ENCODE measurements at places on chromosomes 5 and 9.

DNA sequence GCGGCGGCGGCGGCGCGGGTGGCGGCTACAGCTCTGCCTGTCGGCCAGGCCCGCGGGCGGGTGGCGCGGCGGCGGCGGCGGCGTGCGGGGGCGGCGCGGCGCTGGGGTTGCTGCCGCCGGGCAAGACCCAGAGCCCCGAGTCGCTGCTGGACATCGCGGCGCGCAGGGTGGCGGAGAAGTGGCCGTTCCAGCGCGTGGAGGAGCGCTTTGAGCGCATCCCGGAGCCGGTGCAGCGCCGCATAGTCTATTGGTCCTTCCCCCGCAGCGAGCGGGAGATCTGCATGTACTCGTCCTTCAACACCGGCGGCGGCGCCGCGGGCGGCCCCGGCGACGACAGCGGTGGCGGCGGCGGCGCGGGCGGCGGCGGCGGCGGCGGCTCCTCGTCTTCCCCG, 296 bp downstream of the ZSWIM6 start:
- no peak for DNase-seq

GRCh38 chr5:168713051-168713450, 133.9 kb upstream of the PANK3 start:
- DNase-seq: no peak

- no peak for DNase-seq
Measured at GRCh38 chr9:70069704-70070103, 26.1 kb downstream of the MAMDC2 start.

GRCh38 chr9:121445986-121446385, 53.7 kb downstream of the GGTA1 start:
- no peak for DNase-seq

DNA sequence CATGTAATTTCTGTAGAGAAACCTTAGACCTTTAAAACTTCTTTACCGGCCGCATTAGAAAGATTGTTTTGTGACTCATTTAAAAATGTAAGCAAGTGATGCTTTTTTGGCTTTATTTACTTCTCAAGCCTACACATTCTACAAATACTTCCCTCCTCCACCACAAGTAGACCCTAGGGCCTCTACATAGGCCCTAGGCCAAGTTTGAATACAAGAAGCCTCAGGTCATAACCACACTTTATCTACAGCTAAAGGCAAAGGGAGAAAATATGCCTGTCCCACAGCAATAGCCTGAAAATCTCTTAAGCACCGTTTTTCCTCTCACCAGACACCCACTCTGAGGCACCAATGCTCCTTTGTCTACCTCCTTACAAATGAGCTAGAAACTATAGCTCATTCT, 53.9 kb downstream of the CSNK1A1 start:
- peak; percentile 92 for DNase-seq

GRCh38 chr9:87108661-87109060, 161.4 kb upstream of the GAS1 start:
- no peak for DNase-seq

GRCh38 chr5:141992349-141992963, 20.4 kb downstream of the GNPDA1 start:
- DNase-seq: peak; percentile 70

- peak; percentile 88 for DNase-seq
Measured at GRCh38 chr5:147534172-147534951, 24.5 kb upstream of the DPYSL3 start.

GRCh38 chr5:151406322-151406947, 41.0 kb upstream of the SLC36A1 start:
- no peak for DNase-seq

DNA sequence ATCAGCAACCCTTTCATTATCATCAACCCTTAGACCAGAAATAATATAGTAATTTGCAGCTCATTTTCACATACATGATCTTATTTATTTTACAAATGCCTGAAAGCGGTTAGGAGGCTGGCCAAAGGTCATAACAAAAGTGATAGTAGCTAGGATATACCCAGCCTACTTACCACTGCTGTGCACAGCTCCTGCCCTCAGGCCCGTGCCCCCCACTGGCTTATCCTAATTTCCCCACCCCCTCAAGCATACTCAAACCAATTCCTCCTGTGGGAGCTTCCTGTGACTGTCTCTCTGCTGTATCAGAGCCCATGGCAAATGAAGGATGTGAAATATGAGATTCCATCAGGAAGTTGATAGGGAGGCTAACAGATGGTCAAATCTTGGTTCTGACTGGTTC, 14.8 kb downstream of the FAM219A start:
- no peak for DNase-seq

GRCh38 chr9:132973713-132974112, 4.8 kb upstream of the GFI1B start:
- peak; percentile 13 for DNase-seq

GRCh38 chr5:6574537-6575245, 58.2 kb downstream of the NSUN2 start:
- no peak for DNase-seq

GRCh38 chr9:134346151-134346550, 19.9 kb downstream of the RXRA start:
- no peak for DNase-seq

DNA sequence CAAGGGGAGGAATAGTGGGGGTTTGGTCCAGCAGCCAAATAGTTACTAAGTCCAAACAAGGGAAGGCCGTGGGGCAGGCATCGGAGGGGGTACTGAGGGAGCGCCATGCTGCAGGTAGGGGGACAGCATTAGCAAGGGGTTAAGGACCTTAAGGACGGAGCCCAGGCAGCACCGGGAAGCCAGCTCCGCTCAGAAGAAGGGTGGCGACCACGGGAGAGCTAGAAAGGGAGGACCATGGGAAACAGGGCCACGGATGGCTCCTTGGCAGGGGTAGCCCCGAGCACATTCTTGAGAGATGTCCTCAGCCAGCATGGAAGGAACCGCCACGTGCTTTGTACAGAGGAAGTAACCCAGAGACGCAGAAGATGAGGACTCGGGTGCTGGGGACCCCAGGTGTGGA, 76.2 kb upstream of the STXBP1 start:
- DNase-seq: peak; percentile 59

DNA sequence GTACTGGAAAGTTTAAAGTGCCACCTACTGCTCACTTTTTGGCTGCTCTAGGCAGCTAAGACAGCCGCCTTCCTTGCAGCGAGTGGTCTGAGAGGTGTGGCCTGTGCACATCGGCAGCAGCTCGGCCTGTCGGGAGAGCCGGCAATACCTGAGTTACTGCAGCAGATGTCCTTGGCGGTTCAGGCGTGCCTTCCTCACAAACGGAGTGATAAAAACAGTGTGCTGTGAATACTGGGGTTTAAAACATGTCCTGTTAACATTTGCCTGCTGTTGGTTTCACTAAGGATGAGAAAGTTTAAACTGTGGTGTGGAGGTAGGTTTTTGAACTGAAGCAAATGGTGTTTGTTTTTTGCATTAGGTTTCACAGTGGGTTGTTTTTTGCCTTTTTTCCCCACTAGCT, 12.9 kb downstream of the TRAF2 start:
- DNase-seq: no peak

DNA sequence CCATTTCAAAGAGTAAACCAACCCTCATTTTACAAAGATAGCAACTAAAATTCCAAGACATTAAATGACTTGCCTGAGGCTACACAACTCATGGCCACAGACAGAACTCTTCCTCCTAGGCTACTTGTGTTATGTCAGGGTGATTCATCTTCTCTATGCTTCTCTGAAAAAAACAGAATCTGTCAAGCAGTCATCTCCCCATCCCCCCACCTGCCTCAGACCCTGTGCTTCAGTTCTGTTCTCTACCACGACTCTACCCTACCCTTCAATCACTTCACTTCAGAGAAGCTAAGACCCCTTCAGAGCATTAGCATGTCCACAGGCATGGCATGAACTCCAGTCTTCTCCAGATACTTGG, 277.7 kb upstream of the PTGER4 start:
- no peak for DNase-seq

- no peak for DNase-seq
Measured at GRCh38 chr9:69211424-69212036, 37.5 kb downstream of the TJP2 start.

DNA sequence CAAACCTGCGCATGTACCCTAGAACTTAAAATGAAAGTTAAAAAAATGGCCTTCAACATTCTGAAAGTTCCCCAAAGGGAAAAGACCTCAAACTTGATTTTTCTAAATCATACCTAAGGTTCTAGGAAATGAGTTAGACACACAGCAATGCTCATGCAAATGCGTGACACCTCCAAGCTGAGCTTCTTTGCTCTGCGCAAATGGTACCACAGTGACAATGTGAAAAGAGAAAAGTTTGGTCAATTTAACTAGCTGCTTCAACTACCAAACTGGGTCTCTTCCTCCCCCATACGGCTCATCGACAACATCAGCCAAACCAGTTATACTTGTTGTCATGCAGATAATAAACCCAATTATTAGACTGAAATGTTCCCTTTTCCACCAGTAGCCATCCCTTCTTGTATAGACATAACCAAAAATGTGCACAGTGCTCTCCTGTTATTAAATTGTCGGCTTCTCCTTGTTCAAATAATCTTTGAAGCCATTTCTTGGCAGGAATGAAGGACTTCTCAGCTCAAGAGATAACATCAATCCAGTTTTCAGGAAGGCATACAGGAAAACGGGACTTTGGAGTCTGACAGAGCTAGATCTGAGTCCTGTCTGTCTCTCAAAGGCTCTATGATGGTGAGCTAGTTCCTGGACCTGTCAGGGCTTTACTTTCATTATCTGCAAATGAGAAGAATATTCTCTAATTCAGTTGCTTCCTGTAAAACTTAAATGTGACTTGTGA, 185.6 kb upstream of the NR3C1 start:
- no peak for DNase-seq

- no peak for DNase-seq
Measured at GRCh38 chr5:87048156-87048555, 219.5 kb upstream of the RASA1 start.

DNA sequence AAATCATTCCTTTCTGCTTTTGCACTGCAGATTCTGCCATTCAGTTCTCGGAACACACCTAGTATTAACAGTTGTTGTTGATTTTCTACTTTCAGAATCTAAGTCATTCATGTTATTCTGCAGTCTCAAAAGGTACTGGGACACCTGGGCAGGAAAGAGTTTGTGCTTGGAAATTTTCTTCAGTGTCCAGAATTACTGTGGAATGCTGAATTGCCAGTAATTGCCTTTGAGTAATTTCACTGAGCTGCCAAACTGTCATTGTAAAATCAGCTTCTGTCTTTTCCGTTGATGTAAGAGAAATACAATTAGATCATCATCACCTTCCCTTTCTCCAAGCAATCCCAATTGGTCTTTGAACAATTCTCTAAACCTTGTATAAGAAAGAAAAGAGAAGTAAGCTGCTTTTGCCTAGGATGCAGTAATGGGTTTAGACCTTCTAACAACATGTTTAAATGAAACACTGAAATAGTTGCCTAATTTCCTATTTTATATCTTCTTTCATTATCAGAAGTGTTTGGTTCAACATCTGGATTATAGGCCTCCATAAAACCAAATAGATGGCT, 75.7 kb upstream of the TGFBR1 start:
- no peak for DNase-seq

GRCh38 chr9:135295551-135296300, 183.9 kb upstream of the PPP1R26 start:
- no peak for DNase-seq

GRCh38 chr9:15374310-15374709, 48.4 kb upstream of the SNAPC3 start:
- no peak for DNase-seq

GRCh38 chr9:20244271-20244670, 378.0 kb downstream of the MLLT3 start:
- DNase-seq: no peak

GRCh38 chr5:20266066-20266465, 278.1 kb upstream of the CDH18 start:
- peak; percentile 60 for DNase-seq

DNA sequence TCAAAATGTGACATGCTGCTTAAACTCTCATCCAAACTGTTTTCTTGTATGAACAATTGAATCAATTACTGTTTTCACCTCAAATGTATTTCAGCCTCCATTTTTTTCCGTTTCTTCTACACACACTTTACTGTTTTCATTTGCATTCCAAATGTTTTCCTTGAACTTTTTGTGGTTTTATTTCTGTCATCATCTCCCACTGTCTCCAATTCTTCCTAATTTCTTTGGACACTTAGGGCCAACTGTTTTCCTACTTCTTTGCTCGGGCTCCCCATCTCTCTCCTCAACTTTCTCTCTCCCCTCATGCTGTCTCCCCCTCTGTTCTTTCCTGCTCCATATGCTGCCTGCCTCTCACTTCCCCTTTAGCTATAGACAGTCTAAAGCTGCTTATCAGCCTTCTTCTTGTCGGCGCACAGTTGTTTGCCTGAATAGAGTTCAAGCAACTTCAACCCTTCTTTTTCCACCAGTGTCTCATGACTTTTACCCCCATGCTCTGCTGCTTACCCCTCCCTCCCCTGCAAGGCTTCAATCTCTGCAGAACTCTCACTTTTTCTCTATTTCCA, 443.4 kb downstream of the DTWD2 start:
- DNase-seq: no peak

GRCh38 chr5:18028036-18028435, 393.8 kb downstream of the TAF11L14 start:
- no peak for DNase-seq

DNA sequence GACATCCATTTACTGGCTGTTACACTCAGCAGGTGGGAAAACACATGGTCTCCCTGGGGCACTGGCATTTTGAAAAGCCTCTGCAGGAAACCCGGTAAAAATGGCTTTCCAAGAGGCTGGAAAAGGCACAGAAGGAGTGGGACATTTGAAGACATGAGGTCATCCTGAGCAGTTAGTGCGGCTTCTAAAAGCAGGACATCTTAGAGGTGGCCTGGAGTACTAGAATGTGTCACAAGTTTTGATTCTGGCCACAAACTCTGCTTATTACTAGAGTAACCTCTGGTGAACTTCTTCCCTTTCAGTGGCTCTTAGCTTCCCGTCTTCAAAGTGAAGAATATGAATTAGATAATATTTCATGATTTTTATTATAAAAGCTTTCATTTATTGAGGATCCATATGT, 423.0 kb upstream of the BRINP1 start:
- no peak for DNase-seq

DNA sequence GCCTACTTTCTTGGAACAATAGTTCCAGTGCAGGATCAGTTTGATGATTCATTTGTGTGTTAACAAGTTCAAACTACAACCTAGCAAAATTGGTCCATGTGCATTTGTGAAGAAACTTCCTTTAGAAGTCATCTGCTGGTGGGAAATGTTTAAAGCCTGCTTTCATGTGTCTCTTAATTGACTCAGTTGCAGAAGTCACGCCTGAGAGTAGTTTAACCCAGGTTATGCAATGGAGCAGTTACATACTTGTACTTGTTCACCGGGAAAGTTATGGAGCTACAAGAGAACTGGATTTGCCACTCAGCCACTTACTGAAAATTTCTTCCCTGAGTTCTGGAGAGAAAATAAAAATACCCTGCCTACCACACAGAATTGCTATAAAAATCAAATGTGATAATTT, 1397.8 kb downstream of the PTPRD start:
- DNase-seq: no peak

GRCh38 chr5:136058039-136058971, 29.5 kb downstream of the TGFBI start:
- peak; percentile 100 for DNase-seq
